ENCODE measurements at places on chromosomes 7 and 10. TPM values are rescaled to one million over a fixed set of nuclear protein-coding genes. Genes with fewer than 3 reads are reported as not detected.

Gene NXPH1
- not detected for total RNA-seq

Gene SH2B2
- 1.9 TPM for total RNA-seq

Gene NODAL
- not detected for total RNA-seq

Gene UBTD1
- 1.8 TPM for total RNA-seq

Gene OPN1SW
- not detected for total RNA-seq

Gene KCNIP2
- total RNA-seq, result 3.2 TPM

Gene OR9A2
- 0.30 TPM for total RNA-seq

Measured in activated T-helper 2 cell treated with anti-CD3 and anti-CD28 coated beads, Interferon-gamma antibody, Interleukin-2, Interleukin-4, amounts not matched to agents 10 μg/mL and 5 μg/mL and 100 μg/mL, durations not matched to agents 14 hours and 24 hours and 36 hours (primary cell).